ENCODE measurements at places on chromosomes 7 and 10.
A peak's percentile ranks its signal among the peaks of the same experiment; 100 is the strongest.

DNA sequence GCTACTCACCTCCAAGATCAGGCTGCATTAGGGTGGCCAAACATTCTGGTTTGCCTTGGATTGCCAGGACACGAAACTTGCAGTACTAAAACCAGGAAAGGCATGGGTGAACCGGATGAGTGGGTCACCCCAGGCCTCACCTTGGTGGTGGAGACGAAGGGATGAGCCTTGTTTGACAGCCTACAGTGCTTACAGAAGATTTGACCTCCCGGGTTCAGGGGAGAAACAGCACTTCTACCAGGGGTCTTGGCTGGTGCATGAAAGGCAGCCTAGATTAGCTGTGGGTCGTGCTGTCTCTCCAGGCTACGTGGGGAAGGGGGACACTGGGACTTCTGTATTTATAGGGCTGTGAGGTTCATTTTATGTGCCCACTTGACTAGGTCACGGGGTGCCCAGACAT lies 469.8 kb downstream of the PLXNA4 start:
- no peak for DNase-seq

GRCh38 chr10:30215623-30216022 lies 133.5 kb downstream of the MTPAP start:
- DNase-seq = no peak

DNA sequence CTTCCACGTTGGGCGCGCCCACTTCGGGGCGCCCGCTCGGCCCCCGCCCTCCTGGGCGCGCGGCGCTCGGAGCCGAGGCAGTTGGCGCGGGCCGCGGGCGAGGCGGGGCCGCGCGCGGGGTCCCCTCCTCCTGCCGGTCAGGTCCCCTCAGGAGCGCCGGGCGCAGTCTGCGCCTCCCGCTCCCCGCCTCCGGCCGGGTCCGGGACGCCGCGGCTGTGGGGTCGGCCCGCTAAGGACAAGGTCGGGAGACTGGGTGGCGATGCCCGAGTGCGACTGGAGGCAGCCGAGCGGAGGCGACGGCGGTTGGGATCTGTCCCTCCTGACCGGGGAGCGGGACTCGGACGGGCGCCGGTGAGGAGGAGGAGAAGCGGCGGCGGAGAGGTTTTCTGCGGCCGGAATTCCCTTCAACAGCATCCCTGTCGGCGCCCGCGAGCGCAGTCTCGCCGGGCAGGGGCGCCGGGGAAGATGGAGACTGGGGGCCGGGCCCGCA lies at the start of gene ATRNL1:
Gene ATRNL1, plus strand, starts transcription at position 80 of the 490 bp plus-strand sequence. Its CDS starts 386 bp downstream, at position 466.
- no peak for DNase-seq

DNA sequence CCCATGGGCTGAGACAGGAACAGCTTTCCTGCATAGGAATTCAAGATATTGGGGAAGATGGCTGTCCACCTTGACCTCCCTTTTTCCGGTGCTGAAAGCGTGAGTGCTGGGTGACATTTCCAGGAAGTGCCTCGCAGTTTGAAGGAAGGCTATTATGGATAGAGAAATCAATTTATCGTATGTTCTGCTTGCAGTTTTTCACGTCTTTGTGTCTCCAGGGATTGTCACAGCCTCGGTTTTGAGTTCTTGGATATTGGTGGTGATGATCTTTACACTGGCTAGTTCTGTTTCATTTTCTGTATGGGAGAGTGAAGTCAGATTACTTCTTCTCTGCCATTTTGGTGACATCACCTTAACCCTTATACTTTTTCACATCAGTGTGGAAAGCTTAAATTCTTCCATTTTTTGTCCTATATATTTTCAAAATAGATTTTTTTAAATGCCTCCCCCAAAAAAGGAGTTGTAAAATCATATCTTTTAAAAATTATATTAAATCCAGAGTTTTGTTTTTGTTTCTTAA lies 102.5 kb upstream of the APBB1IP start:
- DNase-seq = no peak

GRCh38 chr10:38094927-38095574 lies 914 bp downstream of the ZNF37A start:
- DNase-seq = no peak

- no peak for DNase-seq
These were observed 189.5 kb upstream of the LYZL1 start for GRCh38 chr10:29099415-29099814.

- DNase-seq = no peak
These were observed 163.5 kb upstream of the ZMIZ1 start for GRCh38 chr10:78905015-78905956.

GRCh38 chr7:114919587-114919986 lies 2.3 kb upstream of the MDFIC start:
- DNase-seq = no peak

DNA sequence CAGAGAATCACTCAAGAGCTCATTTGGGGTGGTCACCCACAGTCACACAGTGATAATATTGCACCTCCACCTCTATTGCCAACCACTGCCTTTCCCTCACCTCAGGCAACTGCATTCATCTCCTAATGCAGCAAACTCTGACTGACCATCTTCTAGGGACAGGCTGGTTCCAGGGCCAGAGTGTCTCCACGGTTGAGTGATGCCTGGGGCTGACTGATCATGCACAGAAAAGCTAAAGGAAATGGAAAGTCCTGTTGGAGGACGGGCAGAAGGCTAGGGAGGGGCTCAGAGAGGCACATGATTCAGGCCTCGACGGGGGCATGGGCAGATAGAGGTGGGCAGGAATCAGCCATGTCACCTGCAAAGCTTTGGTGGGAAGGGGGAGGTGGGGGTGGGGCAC lies 127.1 kb upstream of the TNS3 start:
- no peak for DNase-seq

DNA sequence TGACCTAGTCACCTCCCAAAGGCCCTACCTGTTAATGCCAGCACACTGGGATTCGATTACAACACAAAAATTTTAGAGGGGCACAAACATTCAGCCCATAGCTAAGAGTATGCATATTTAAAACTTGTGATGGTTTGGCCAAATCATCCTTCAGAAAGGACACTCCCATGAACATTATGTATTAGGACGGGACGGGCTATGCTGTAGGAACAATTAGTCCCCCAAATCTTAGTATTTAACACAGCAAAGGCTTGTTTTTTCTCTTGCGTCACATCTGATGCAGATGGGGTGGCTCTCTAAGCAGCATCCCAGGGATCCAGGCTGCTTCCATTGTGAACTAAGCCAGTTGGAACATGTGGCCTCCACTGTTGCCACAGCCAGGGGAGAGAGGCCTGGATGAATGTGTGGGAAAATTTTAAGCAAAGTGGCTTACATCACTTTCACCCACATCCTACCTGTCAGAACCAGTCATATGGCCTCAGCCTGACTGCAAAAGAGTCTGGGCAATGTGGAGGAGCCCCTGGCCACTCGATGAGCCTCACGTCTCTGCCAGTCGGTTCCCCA lies 26.6 kb downstream of the CHST3 start:
- no peak for DNase-seq

DNA sequence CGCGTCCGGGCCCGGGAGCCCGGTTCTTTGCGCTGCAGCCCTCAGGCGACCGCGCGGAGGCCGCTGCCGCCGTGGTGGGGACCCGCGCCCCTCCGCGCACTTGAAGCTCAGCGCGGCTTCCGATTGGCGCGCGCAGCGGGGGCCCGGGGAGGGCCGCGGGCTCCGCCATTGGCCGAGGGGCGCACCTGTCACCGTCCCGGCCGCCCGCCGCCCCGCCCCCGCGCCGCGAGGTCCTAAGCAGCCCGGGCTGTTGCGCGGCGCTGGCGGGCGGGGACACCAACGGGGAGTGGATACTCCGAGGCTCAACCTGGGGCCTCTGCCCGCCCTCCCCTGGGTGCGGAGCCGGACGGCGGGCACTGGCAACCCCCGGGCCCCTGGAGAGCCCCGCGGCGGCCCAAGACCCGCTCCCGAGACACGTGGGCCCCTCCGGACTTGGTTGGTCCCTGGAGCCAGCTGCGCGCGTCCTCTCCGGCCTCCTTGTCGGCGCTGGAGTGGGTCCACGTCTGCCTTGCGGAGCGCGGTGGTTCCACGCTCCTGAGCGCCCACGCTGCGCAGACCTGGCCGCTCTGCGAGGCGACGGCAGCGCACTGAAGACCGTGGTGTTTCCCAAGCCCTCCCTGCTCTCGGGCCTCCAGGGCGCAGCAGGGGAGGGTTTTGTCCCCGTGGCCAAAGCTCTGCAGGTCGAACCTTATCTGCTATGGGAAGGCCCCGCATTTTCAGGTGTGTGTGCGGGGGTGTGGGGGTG lies at the start of gene MNX1:
Gene MNX1, minus strand, starts transcription at position 76 of the 745 bp plus-strand sequence. CDS start 313 bp downstream, outside the sequence.
- DNase-seq = peak; percentile 47

- no peak for DNase-seq
These were observed 84.1 kb downstream of the BMPR1A start for GRCh38 chr10:86840498-86840897.
